ENCODE measurements at places on chromosomes 1 and 21. TPM values are rescaled to one million over a fixed set of nuclear protein-coding genes. Genes with fewer than 3 reads are reported as not detected.
A peak's percentile ranks its signal among the peaks of the same experiment; 100 is the strongest.

GRCh38 chr21:18058731-18059398 is 185.8 kb upstream of the CHODL start:
- no peak for DNase-seq

GRCh38 chr1:59718064-59718988 is 96.4 kb upstream of the HOOK1 start:
- no peak for DNase-seq

GRCh38 chr1:34619256-34619655 is 135.6 kb upstream of the GJB5 start:
- no peak for DNase-seq

DNA sequence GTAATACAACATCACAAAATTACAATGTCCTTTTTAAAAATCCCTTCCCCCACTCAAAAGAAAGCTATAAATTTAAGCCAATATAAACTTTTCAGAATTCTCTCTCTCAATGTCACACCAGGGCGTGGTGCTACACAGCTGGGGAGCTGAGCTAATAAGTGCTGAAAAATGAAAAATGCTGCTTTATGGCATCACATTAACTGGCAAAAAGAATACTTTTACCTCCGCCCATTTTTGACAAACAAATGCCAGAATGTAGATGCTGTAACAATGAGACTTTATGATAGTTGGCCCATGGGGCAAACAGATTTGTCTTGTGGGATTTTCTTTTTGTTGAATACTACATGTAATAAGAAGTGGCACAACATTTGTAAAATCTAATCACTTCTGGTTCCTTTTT is 12.7 kb upstream of the LYPLAL1 start:
- DNase-seq: no peak

GRCh38 chr21:34690041-34690792 is 21.4 kb downstream of the CLIC6 start:
- no peak for DNase-seq

DNA sequence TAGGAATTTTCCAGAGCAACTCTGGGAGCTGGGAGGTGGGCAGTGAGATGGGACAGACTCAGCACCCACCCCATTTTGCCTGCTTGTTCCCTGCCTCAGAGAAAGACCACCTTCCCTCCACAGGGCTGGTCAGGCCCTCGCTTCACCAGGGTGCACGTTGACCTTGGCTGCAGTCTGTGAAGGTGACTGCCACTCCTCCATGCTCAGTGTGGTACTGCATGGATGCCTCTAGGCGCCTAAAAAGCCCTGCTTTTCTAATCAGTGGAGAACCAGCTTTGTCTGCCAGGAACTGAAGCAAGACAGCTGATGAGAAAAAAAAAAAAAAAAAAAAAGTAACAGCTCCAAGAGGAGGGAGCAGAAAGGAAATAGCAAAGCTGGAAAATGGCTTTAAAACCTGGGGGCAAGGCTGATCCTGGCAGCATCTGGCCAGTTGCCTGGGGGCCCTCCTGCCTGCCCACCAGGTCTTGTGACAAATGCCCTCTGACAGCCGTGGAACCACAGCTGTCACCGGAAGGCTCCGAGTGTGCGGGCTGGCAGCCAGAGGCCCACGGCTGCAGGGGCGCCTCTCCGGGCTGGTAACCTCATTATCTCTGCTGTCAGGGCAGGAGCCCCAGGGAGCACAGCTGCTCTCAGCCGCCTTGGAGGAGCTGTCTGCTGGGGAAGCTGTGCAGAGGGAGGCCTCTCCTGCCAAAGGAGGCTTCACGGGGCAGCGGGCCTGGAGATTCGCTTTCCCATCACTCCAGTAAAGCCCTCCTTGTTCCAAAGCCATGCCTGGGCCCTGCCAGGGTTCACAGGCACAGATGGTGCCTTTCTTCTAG is 13.7 kb downstream of the KIAA1614 start:
- DNase-seq: no peak

- DNase-seq: no peak
Observed at GRCh38 chr1:80973101-80973500, 827.6 kb upstream of the ADGRL2 start.

GRCh38 chr1:173717238-173717637 is 2.5 kb downstream of the KLHL20 start:
- DNase-seq: no peak

GRCh38 chr1:36326499-36326898 is 3.1 kb upstream of the EVA1B start:
- no peak for DNase-seq

GRCh38 chr1:163029901-163030300 is 39.3 kb upstream of the RGS4 start:
- no peak for DNase-seq

DNA sequence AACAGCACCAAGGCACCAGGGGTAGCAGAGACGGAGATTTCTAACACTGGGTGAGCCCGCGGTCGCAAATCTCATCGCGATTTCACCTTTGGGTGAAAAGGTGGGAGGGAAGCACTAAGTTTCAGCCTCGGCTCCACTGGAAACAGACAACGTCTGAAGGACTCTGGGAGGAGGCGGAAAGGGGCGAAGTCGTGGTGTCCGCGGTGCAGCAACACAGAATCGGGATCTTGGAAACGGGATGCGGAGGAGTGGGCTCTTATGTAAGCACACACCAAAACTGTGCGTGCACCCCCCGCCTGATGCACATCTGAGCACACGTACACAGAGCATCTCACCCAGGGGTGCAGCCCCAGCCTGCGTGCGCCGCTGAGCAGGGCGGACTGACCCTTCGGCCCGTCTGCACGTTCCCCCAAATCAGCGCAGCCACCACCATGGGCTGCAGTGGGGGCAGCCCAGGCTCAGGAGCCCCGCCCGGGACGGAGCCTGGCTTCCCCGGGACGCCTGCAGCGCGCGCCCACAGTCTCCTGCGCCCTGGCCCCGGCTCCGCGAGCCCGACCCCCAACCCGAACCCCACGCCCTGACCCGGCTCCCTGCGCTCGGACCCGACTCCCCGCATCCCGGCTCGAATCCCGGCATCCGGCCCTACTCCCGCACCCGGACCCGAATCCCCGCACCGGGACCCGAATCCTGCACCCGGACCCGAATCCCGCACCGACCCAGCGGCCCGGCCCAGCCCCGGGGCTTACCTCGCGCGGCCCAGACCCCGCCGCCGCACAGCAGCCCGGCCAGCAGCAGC is 670 bp downstream of the CLSTN1 start:
- peak; percentile 21 for DNase-seq

DNA sequence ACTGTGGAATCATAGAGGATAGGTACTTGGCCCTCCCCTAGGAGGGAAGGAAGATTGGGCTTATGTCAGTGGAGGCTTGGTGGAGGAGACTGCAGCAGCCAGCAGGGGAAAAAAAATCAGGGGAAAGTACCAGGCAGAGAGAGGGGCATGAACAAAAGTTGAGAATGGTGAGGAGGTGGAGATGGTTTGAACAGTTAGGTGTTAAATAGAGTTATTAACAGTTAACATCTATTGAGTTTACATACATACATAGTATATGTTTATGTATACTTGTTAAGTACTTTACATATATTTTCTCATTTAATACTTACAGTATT is 136.5 kb upstream of the HNRNPU start:
- DNase-seq: no peak

- DNase-seq: no peak
Observed at GRCh38 chr21:38333301-38334272, 76.8 kb downstream of the KCNJ15 start.

DNA sequence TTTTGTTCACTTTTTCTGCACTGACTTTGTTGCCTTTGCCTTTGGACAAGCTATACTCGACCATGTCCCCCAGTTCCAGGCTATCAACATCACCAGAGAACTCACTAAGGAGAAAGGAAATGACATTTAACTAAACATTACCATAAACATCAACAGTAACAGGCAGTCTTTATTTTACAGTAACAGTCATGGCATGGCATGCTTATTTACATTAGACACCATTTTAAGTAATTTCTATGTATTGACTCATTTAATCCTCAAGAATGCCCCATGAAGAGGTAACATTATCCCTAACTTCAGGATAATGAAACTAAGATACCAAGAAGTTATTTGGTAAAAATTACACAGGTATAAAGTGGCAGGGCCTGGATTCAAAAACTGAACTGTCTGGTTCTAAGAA is 8.7 kb upstream of the NRAS start:
- DNase-seq: no peak

DNA sequence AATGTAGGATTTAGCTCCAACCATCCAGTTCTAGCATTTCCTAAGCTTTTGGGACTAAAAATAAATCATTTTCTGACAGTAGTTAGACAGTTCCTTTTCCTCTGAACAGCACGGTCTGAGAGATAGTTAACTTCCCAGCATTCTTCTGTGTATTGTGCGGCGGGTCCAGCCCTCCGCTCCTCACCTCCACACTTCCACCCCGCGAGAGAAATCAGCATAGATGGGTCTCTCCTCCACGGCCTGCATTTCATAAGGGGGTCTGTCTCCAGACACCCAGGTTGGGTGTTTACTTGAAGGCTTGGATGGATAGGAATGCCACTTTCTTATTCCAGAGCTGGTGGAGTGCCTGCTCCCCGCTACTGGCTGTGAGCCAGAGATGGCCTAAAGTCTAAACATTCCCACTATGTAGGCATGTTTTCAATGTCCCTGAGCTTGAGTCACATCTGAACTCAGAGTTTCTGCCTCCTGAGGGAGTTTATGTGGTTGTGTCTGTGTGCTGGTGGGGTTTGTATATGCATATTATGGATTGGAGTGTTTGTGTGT is 38.0 kb upstream of the PPP2R5A start:
- peak; percentile 67 for DNase-seq

DNA sequence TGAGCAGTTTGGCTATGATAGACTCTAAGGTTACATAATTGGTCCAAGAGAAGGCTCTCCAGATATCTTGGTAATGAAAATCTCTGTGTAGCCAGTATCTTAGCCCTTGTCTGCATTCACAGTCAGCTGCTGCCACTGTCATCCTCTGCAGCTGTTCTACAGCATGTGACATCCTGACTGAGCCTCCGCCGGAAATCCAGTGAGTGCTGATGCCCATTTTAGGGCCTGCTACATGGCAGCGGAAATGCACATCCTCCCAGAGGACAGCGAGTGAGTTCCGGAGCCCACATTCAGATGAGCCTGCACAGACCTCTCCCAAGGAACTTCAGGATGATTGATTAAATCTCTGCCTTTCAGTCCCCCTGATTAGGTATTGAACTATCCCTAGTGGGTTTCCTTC is 237.1 kb downstream of the HHIPL2 start:
- no peak for DNase-seq

DNA sequence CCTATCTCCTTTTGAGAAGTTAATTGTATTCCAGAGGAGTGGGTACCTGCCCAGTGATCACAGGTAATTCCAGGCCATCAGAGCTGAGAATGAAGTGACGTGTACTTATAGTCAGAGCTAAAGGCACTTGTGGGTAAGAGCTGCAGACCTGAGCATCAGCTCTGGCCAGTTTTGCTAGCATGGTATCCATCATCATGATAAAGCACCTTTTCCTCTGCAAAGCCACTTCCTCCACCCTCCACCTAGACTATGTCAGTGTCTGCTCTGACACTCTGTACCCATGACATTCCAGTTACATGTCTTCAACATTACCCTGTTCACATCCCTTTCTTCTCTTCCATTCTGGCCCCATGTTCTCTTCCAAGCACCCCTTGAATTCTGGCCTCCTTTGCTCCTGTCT is 157.3 kb downstream of the GRIK3 start:
- no peak for DNase-seq

GRCh38 chr1:245444945-245445344 is 290.2 kb downstream of the KIF26B start:
- DNase-seq: no peak

DNA sequence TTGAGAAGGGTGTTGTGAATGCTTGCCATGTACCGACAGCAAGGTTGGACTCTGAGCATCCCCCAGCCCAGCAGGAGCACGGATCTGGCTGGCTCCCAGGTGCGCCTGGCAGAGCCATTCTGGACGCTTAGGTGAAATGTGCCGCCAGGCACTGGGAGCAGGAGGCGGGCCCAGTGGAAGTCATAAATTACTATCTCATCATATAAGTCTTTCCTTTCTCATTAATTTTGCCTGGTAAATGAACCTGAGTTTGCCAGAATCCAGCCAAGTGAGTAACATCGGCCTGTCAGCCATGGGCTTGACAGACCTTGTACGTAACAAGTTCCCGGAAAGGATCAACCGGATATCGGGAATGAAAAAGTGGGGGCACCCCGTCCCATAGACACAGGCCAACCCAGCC is 179.5 kb upstream of the ARHGEF16 start:
- DNase-seq: no peak

GRCh38 chr1:19220991-19221390 is 10.9 kb upstream of the UBR4 start:
- DNase-seq: no peak

GRCh38 chr1:216140730-216141524 is 282.3 kb downstream of the USH2A start:
- no peak for DNase-seq

GRCh38 chr1:172948457-172948856 is 102.3 kb downstream of the TNFSF18 start:
- DNase-seq: peak; percentile 89

DNA sequence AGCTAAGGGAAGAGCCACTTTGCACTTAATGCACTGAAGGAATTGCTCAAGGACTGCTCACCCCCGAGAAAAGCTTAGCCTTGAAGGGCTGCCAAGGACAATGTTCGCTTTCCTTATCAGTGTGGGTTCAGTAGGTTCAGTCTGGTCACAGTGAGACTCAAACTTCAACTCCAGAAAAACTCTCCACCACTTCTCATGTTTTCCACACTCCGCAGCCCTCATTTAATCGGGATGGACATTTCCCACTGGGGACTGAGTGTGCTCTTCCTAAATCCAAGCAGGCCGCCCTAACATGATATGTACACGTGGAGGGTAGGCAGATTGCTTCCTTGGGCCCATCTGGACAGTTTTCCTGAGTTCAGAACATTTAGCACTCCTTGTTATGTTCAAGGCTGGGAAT is 19.5 kb downstream of the SUSD4 start:
- no peak for DNase-seq

The KCNK2 gene
- total RNA-seq: 0.18 TPM

The C1orf56 gene
- total RNA-seq: 3.5 TPM

The UBXN11 gene
- total RNA-seq: 15.6 TPM

The ROR1 gene
- total RNA-seq: 10.9 TPM

The SPATA17 gene
- total RNA-seq: not detected

The FCRL5 gene
- total RNA-seq: not detected

The PERM1 gene
- not detected for total RNA-seq

The LCE6A gene
- not detected for total RNA-seq

Measured in endothelial cell of umbilical vein (primary cell).